ENCODE measurements at places on chromosomes 5 and 9.

GRCh38 chr5:139243425-139243970 lies 45.3 kb upstream of the SIL1 start:
- DNase-seq, result no peak

- DNase-seq, result no peak
These were observed 928.3 kb downstream of the NR2F1-AS1 start for GRCh38 chr5:92652756-92653155.

GRCh38 chr5:94228791-94229190 lies 389.6 kb downstream of the KIAA0825 start:
- no peak for DNase-seq

GRCh38 chr5:63400079-63400478 lies 562.2 kb downstream of the HTR1A start:
- no peak for DNase-seq

DNA sequence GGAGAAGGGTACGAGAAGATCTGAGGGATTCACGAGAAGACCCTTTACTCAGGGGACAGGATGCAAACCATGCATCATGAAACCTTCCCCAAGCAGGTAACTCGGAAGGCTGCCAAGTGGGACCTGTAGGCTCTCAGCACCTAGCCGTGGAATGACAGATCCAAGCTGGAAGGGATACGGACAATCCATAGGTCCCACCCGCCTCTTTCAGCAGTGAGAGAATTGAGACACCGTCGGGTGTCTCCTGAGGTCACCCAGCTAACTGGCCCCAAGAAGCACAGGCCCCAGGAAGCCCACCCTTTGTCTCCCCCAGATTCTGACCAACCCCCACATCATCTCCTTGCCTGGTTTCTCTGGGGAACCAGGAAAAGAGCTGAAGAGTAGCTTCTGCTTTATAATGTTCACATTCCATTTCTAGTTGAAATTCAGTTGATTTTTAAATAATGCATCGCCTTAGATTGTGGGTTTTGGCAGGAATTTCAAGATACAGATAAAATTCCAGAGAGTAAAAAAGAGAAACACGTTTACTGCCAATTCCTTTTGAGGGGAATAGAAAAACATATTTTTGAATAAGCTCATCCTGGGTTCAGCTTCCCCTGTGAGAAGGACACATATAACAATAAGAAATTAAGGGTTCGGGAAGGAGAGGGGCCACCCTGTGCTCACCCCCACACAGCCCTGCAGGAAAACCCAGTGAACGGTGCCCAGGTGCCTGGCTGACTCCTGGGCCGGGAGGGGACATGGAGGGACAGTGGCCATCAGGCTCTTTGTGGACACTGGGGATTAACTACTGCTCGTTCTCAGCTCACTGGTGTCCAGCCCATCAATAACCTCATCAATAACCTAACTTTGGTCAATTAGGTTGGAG lies 51.1 kb downstream of the NSUN2 start:
- DNase-seq, result no peak

GRCh38 chr5:73284220-73284795 lies 111.3 kb downstream of the TMEM174 start:
- DNase-seq, result no peak

- DNase-seq, result no peak
These were observed 14.8 kb downstream of the ATP10B start for GRCh38 chr5:160837211-160837610.

GRCh38 chr5:136679233-136679632 lies 313.9 kb upstream of the TRPC7 start:
- no peak for DNase-seq

DNA sequence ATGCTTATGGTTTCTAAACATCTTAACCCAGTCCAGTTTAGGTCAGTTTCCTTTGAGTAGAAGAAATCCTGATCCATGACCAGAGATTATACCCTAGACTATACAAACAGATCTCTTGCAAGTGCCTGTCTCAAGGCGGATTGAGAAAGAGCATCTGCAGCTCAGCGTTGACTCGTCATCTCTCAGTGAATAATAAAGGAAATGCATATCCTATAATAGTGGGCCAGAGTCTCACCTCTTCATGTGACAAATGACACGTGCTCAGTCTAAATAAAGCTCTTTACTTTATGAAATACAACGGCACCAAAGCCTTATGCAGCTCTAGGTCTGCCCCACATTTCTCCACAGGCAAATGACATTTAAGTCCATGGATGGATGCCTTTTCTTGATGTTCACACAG lies 179.4 kb upstream of the NR3C1 start:
- DNase-seq, result no peak

GRCh38 chr5:165201771-165202518 lies 1696.5 kb downstream of the MAT2B start:
- no peak for DNase-seq

GRCh38 chr5:81893961-81894360 lies 77.9 kb upstream of the ATG10 start:
- DNase-seq, result no peak

GRCh38 chr9:16469184-16469583 lies 401.3 kb downstream of the BNC2 start:
- no peak for DNase-seq

GRCh38 chr9:28720746-28721145 lies 1147.5 kb upstream of the C9orf72 start:
- no peak for DNase-seq

DNA sequence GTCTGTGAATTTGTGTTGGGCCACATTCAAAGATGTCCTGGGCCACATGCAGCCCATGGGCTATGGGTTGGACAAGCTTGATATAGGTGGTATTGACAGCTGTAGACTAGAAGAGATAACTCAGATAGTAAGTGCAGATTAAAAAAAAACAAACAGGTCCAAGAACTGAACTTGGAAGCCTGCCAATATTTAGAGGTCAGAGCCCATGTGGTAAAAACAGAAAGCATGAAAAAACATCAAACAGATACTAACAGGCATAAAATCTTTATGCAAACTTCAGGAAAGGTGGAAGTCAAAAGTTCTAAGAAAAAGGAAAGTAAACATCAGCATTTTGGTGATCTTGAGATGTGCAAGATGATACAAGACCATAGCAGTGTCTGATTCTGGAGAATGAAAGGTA lies 155.1 kb upstream of the NR4A3 start:
- DNase-seq, result no peak

- DNase-seq, result no peak
These were observed 206.9 kb downstream of the CRB2 start for GRCh38 chr9:123562844-123563346.

- no peak for DNase-seq
These were observed 819 bp downstream of the LSM11 start for GRCh38 chr5:157744051-157745011.

DNA sequence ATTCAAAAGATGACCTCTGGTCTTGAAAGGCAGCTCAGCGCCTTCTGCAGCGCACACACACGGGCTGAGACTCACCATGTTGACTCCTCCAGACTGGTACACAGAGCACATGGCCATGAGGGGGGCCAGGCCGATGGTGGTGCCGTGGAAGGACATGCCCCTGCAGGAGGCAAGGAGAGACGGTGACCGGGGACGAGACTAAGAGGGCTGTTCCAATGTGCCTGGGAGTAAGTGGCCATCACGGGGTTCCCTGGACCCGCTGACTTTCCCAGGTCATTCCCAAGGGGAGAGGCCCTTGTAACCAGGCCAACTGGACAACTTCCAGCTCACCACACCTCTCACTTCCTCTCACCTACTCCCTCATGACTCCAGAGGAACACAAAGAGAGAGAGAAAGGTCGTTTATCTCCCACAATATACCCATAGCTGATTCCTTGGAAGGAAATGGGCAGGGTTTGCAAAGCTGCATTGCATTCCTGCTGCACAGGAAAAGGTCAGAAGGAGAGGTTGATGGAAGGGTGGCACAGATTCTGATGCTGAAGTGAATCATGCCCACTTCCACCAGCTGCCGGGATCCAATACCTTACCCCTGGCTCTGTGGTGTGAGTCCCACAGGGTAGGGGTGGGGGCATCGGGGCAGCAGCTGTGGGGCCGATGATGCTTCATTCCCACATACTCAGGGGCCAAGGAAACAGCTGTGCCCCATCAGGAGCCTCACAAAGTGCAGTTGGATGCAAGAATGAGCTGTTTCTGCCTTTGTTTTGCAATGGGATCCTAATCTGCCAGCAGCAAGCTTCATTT lies 47.2 kb downstream of the NIPAL4 start:
- no peak for DNase-seq

DNA sequence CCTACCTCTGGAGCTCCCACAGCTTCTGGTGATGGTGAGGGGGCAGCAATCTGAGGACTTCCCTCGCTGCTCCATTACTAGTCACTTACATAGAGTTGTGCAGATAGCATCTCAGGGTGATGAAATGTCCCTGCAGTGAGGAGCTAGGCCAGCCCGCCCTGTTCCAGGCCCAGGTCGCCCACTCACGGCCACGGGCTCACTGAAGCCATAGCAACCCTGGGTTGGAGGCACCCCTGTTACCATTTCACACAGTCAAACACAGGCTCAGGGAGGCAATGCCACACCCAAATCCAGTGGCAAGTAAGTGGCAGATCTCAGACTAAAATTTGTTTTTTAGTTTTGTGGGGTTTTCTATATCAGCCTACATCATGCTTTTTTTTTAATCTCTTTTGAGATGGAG lies 19.6 kb downstream of the SH2D3C start:
- no peak for DNase-seq

GRCh38 chr5:150492621-150493020 lies 15.3 kb upstream of the NDST1 start:
- no peak for DNase-seq

DNA sequence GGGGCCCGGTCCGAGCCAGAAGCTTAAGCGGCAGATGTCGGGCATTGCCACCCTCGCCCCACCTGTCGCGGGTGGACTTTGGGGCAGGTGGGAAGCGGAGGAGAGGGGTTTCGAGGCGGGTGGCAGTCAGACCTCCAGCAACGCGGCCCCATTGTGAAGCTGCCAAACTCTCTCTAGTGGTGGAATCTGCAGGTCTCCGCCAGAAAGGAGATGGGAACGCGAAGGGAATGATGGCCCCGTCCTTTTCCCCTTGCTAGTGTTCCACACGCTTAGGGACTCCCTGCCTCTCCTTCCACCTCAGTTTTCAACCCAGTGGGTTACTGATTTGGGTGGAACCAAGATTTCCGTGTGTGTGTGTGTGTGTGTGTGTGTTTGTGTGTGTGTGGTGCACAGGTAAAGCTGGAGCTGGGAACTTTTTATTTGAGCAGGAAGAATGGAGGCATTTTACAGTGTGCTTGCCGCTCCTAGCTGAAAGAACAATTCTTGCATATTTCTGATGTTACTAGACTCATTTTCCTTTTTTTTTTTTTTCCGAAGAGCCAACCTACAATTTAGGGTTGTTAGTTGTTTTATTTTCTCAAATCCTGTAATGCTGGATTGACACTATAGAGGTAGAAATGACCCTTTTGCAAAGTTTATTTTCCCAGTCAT lies 1.3 kb downstream of the MACIR start:
- DNase-seq, result no peak
